ENCODE measurements at places on chromosomes 6 and 20.

DNA sequence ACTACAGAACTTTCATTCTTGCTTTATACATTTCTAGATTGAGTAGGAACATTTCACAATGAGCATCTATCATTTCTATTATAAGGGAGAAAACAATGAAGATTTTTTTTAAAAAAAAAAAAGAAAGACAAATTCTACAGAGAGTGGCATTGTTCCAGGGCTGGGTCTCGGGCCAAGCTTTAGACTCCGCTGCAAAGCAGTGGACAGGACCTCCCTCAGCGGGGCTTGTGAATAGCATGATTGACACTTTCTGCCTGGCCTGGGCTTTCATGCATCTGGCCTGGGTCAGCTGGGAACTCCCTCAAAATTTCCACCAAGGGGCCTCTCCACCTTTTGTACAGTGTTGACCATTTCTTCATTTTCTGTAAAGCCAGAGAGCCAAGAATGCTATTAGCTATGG is 55.8 kb upstream of the HIVEP2 start:
- no peak for DNase-seq

DNA sequence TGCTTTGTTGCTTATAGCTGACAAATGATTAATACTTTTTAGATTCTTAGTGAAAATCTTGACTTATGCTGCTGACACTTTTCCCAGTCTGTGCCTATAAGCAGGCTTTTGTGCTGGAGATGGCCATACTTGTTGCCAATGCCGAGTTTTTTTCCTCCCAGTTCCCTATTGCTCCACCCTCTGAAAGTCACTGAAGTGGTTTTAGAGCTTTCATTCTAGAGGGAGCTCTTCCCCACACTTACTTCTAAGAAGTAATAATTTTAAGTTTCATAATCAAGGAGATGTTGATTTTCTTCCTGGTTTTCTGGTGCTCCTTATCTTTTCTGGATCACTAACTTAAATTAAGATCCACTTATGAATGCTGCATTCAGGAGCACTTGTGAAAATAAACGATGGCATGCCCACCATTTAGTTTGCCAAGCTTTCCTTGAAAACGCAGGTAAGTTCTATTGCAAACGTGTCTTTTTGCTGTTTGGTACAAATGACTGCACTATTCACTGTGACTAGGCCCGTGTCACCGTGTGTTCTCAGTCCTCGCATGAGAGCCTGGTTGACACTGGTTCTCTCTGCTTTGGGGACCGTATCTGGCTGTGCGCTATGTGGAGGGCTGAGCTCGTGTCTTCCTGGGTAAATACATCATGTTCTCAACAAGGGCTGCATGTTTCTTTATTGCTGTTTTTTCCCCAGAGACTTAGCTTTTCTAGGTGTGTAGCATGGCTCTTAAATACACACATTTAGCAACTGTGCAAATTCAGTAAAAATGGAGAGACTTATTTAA is 50.2 kb downstream of the GFRA4 start:
- no peak for DNase-seq

- DNase-seq = no peak
Measured at GRCh38 chr6:126380072-126380583, 40.2 kb downstream of the CENPW start.

GRCh38 chr6:90156861-90157260 is 139.8 kb downstream of the BACH2 start:
- DNase-seq = no peak

GRCh38 chr6:155543166-155543847 is 87.7 kb upstream of the NOX3 start:
- DNase-seq = no peak

Measured in 8988T (cell line).